Ascending aorta (tissue), 2 donors: ENCODE measurements at places on chromosomes 13 and 19. TPM values are rescaled to one million over a fixed set of nuclear protein-coding genes. Genes with fewer than 3 reads are reported as not detected.

DNA sequence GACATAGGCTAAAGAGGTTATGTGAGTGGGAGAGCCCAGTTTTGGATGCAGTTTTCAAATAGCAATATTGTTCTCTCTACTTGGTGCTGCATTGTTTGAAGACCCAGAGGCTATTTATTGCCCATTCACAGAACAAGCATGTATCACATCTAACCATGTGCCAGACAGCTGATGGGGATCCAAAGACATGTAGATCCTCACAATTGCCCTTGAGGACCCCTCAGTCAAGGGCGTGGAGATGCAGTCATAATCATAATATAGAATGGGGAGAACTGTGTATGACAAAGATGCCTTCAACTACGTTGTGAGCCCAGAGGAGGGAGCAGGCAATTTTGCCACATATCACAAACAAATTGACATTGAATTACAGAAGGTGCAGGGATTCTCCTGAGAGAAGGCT lies 70.5 kb downstream of the NHLRC3 start:
- DNase-seq = no peak

DNA sequence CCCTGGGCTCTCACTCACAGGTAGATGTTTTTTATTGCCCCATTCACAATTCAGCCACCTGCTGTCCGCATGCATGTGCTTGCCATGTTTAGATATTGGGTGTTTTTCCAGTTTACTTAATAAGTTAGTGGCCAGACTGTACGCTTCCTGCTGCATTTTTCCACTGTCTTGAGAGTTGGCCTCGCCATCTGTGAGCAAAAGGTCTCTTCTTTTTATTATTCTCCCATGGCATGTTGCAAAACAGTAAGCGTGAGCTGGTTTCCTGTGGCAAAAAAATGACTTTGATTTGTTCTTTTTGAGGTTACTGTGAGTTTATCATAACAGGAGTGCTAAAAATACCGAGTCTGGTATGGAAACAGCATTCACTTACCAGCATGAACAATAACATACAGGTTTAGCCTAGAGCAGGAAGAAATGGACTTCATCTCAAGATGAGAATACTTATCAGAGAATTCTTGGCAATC lies 46.0 kb downstream of the SAE1 start:
- peak; percentile 77 for DNase-seq

ITGBL1 gene
- 47.1 TPM for total RNA-seq

GPR183 gene
- 1.1 TPM for total RNA-seq

ZNF430 gene
- total RNA-seq = 5.3 TPM
